ENCODE measurements at places on chromosomes 6 and 20.

GRCh38 chr6:53310771-53311585 is 37.8 kb downstream of the ELOVL5 start:
- DNase-seq: no peak

GRCh38 chr6:42388046-42388445 is 63.7 kb downstream of the TRERF1 start:
- no peak for DNase-seq

- DNase-seq: no peak
Observed at GRCh38 chr20:23227274-23227673, 123.3 kb upstream of the NXT1 start.

DNA sequence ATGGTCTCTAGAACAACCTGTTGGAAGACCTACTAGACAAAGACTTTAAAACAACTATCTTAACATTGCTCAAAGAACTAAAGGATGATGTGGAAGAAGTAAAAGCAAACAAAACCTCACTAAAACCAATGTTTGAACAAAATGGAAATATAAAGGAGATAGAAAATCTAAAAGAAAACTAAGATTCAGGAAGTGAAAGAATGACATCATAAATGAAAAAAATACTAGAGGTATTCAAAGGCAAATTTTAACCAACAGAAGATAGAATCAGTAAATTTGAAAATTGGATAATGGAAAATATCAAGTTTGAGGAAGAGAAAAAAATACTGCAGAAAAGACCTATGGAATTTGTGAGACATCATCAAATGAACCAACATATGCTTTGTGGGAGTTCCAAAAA is 914.1 kb upstream of the GJE1 start:
- no peak for DNase-seq

GRCh38 chr6:52271852-52272460 is 12.6 kb downstream of the MCM3 start:
- no peak for DNase-seq

DNA sequence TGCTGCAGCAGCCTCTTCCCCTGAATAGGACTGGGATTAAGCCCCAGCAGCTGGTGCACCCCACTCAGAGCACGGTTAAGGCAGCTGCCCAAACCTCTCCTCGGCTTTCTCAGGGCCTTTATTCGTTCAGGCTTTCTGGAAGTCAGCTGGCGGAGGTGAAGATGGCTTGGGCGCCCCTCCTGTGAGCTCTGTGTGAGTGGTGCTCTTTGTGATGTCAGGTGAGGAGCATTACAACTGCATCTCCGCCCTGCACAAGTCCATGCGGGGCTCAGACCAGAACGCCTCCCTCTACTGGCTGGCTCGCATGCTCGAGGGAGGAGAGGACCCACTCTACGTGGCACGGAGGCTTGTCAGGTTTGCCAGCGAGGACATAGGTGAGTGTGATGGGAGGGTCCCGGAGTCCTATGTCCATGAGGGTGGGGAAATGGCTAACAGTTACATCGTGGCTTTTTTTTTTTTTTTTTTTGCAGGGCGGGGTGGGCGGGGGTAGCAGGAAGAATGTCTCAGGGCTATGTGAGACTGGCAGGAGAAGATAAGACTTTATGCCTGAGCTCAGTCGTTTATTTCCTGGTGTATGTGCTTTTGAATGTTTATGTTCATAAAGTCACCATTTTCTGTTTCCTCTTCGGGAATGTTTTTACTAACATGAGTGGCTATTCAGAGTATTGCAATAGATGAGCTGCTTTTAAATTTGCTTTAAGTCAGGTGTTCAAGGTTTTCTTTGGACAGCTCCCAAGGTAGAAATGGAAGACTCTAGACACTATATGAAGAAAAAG is 18.2 kb downstream of the WRNIP1 start:
- DNase-seq: no peak

DNA sequence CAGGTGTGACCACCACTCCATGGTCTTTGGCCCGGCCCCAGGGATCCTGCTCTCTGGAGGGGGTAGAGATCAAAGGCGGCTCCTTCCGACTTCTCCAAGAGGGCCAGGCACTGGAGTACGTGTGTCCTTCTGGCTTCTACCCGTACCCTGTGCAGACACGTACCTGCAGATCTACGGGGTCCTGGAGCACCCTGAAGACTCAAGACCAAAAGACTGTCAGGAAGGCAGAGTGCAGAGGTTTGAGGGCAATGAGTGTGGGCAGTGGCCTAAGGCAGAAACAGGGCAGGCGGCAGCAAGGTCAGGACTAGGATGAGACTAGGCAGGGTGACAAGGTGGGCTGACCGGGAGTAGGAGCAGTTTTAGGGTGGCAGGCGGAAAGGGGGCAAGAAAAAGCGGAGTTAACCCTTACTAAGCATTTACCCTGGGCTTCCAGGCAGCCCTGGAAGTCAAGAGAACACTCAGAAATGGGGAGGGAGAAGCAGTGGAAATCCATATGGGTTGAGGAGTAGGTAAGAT is 533 bp downstream of the CFB start:
- DNase-seq: no peak

DNA sequence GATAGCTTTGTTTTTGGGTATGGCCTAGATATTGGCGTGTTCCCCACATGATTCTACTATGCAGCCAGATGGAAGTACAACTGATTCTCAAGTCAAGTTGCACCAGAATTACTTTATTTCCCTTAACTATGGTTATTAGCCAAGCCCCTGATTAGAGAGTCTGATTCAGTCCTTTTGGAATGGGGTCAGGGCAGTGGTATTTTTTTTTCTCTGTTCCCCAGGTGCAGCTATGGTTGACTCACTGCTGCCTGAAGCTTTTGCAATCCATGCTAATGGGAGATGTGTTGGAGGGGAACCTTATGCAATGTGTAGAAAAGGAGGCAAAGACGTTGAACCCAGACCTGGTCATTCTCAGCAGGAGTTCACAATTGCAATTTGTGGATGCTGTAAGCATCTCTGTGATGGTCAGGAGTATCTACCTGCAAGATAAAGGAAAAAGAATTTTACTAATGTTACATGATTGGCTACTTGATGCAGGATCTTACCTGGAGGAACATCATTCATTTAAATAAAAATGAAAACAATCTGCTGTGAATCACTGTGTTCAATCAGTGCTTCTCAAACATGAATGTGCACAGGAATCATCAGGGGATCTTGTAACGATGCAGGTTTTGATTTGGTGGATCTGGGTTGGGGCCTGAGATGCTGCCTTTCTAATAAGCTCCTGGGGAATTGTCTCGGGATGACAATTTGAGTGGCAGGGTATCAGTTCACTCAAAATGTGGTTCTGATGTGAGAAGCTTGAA is 49.4 kb downstream of the PFDN4 start:
- DNase-seq: no peak

- DNase-seq: no peak
Observed at GRCh38 chr20:57251344-57251743, 15.1 kb downstream of the BMP7 start.

DNA sequence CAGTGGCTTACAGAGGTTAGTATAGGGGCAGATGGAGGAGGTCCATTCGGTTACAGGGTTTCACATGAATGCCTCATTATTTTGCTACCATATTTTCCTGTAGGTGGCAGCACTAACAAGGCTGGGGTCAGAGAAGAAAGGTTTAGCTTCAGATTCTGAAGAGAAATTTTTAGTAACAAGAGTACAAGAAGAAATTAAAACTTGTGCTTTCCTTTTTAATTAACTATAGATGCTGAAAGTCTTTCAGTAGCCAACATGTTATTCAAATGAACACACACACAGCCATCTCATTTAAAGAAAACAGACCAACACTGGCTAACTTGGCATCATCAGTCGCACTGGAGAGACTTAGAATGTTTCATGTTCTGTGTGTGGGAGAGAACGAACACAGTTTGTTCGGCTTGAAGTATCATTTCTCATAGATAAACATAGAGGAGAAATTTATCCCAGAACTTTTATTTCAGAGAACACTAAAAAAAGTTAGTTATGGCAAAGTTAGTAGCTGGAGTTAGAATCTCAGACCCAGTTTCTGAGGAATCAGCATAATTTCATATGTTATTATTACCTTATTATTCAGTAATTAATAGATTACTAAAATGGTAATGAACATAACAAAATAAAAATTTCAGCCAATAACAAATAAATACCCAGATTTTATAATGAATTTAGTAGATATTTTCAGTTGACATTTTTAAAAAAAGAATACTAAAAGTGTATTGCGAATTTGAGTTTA is 314.0 kb upstream of the RSPO3 start:
- DNase-seq: no peak

- DNase-seq: no peak
Observed at GRCh38 chr20:38939686-38940085, 13.5 kb downstream of the FAM83D start.
